ENCODE measurements at places on chromosomes 2 and 18. TPM values are rescaled to one million over a fixed set of nuclear protein-coding genes. Genes with fewer than 3 reads are reported as not detected.

GRCh38 chr2:43469094-43469493 lies 126.7 kb downstream of the THADA start:
- no peak for DNase-seq

DNA sequence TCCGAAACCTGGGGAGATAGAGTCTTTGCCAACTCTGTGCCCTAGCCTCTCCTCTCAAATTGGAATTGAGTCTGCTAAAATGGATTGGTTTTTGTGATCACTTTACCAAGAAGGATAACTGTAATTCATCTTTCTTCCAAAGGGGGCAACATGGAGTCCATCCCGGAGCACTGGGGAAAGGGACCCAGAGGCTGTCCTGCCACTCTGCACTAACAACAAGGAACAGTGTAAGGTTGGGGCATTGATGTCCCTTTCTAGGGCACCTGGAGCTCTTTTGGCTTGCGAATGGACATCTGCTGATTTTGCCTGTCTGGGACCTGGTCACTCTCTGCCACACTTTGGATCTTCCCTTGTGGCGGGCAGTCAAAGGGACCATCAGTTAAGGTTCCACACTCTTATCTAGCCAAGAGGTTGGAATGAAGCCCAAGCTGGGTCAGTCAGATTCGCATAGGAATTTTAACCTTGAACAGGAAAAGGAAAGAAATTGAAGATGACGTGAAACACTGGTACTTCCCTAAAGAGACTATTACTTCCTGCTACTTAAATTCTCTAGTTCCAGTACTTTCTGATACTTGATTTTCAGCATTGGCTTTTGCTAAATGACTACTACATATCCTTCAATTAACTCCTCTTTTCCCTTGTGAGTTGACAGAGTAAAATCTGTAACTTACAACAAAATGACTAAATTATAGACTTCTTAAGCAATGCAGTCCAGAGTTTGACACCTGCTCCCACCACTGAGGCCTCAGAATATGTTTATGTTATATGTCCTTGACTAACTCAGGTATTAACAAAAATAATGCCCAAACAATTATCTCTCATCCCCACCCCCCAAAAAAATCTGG lies 64.7 kb upstream of the KLF7 start:
- no peak for DNase-seq

The ZC3H6 gene
- 20.2 TPM for total RNA-seq

GRCh38 chr2:132583666-132584360 lies 86.2 kb downstream of the LYPD1 start:
- peak; percentile 85 for DNase-seq

GRCh38 chr2:228986961-228987360 lies 284.1 kb downstream of the PID1 start:
- no peak for DNase-seq

GRCh38 chr18:7256618-7257425 lies 25.9 kb downstream of the LRRC30 start:
- DNase-seq: no peak

The EML6 gene
- total RNA-seq: 4.6 TPM

The CCDC141 gene
- 3.6 TPM for total RNA-seq

The LAMA3 gene
- 7.5 TPM for total RNA-seq

The COLEC11 gene
- 5.9 TPM for total RNA-seq

DNA sequence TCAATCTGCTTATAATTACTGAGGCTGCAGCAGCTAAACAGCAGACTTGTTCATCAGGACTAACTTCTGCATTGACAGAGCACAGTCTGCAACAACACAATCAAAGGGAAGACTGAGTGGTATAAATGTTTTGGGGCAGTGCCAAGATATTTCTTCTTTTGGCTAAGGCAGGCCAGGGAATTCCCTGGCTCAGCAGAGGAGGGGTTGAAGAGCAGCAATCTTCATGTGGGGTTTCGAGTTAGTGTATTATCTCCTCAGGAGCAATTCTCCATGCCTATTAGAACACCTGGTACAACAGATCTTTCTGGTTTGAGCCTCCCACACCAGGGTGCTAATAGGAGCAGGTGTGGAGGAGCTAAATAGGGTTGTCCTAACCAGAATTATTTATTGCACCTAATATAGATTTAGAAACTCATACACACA lies 103.0 kb upstream of the STK17B start:
- no peak for DNase-seq

DNA sequence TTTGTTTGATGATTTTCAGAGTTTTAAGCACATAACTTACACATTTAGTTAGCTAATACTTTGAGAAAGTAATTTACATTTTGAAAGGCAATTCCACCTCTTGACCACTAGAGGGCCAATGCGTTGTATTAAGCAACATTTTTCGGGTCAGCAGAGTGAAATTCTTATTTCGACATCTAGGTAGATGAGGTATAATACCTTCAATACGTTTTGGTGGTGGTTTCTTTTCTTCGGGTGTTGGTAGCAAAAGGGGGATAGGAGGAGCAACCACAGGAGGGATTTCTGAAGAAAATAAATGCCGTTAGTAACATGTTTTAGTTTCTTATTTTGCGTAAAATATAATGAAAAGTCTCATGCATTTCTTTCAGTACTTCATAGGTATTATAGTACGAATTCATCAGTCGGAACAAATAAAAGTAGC lies 106.3 kb downstream of the TTN start:
- no peak for DNase-seq

The TMEM169 gene
- total RNA-seq: under 0.01 TPM

DNA sequence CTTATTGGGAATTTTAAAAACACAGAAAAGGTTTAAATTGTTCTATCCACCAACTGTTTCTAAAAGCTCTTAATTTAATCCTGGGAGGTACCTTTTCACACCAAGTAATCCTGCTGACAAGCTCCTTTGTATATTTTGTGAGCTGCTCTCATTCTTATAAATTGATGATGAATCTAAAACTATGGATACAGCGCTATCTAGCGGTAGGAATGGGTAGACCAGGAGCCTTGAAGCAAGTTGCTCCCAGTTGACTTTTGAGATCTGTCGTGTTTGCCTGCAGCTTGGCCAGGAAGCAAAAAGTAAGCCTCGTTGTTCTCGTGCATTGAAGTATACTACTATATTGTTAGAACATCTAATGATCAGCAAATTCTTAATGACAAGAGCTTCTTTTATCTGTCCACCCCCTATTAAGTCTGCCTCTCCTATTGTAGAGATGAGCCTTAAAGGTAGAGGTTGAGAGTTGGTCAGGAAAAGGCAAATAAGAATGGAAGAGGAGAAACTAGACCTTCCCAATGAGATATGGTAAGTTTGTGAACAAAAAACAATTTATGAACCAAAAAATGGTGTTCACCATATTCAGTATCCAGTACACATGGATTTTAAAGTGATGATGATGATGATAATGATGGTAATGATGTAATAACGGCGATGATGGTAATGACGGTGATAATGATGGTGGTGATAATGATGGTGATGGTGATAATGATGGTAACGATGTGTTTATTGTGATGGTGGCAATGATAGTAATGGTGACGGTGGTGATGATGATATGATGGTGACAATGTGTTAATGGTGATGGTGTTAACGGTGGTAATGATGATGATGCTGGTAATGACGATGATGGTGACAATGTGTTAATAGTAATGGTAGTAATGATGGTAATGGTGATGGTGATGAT lies 212.1 kb upstream of the NCKAP5 start:
- DNase-seq: no peak

- DNase-seq: no peak
Measured at GRCh38 chr2:6920743-6921064, 3.5 kb downstream of the RNF144A start.

The SIX2 gene
- 1.7 TPM for total RNA-seq

The RPRM gene
- 3.3 TPM for total RNA-seq

DNA sequence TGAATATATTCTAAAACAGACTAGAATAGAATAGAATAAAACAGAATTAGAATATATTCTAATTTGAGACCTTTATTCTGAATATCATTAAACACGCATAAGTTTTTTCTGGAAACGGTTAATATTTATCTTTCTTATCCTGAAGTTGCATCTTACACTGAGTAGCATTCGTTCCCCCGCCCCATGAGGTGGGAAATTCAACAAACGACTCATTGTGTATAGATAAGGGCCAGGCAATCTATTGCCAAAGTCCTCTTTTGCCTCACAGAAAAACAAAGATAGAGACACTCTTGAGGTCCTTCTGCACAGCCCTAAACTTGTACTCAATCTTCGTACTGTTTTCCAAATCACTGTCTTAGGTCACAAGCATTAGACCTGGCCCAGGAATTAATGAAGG lies 98.1 kb downstream of the COL6A3 start:
- no peak for DNase-seq

GRCh38 chr2:121295911-121296650 lies 11.1 kb upstream of the TFCP2L1 start:
- no peak for DNase-seq

GRCh38 chr2:7706791-7707190 lies 789.6 kb downstream of the RNF144A start:
- no peak for DNase-seq

- no peak for DNase-seq
Measured at GRCh38 chr2:225999692-226000091, 600.2 kb downstream of the NYAP2 start.

GRCh38 chr2:26461601-26462023 lies 16.3 kb downstream of the OTOF start:
- no peak for DNase-seq

- no peak for DNase-seq
Measured at GRCh38 chr2:156019341-156019740, 313.2 kb downstream of the NR4A2 start.

GRCh38 chr2:6896930-6897759 lies 19.6 kb downstream of the RSAD2 start:
- DNase-seq: no peak

The ABCB11 gene
- total RNA-seq: not detected

GRCh38 chr2:195037045-195037444 lies 620.0 kb upstream of the SLC39A10 start:
- no peak for DNase-seq

The DPP4 gene
- total RNA-seq: 4.1 TPM

DNA sequence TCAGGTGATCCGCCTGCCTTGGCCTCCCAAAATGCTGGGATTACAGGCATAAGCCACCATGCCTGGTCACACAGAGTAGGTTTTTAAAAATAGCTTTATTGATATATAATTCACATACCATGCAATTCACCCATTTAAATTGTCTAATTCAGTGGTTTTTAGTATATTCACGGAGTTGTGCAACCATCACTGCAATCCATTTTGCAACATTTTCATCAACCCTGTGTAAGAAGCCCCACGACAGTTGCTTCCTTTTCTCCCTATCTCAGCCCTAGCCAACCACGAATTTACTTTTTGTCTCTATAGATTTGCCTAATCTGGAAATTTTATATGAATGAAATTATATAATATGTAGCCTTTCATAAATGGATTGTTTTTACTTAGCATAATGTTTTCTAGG lies 266.4 kb downstream of the NAPG start:
- DNase-seq: no peak

DNA sequence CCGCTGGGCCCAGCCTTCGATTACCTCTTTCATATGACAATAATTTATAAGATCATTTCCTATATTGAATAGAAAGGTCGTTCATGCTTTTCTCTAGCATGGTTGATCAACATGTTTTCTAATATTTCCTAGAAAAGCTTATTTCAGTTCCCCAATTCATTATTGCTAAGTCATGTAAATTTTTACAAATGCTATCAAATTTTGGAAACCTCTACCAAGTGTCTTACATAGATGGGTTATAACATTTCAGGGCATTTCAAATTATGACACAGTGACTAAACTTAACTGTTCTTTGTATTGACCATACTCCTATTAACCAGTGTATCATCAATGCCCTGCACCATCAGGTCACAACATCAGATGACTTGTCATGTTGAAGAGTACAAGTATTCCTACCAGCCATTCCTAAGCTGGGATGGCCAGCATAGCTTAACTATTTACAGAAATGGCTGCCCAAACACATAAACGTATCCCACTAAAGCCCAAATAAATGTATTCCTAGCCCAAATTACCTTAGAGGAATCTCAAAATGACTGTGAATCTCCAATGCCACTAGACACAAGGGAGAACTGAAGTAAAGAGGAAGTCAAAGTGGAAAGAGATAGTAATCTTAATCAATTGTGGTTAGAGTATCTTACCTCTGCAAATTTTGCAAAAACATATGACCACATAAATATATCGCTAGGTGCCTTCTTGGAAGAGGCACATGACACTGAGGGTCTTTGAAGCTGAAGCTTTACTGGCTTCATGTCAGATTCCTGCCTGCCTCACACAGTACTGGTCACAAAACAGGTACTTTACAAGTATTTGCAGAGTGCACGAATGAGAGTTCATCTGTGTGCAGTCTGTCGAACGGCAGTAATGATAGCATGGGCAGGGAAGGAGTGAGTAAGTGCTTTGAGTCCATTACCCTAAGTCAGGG lies 87.3 kb upstream of the TLK1 start:
- DNase-seq: no peak

GRCh38 chr2:240578110-240578450 lies 8.5 kb upstream of the CAPN10 start:
- DNase-seq: no peak

GRCh38 chr2:54577035-54577434 lies 120.9 kb downstream of the SPTBN1 start:
- no peak for DNase-seq

DNA sequence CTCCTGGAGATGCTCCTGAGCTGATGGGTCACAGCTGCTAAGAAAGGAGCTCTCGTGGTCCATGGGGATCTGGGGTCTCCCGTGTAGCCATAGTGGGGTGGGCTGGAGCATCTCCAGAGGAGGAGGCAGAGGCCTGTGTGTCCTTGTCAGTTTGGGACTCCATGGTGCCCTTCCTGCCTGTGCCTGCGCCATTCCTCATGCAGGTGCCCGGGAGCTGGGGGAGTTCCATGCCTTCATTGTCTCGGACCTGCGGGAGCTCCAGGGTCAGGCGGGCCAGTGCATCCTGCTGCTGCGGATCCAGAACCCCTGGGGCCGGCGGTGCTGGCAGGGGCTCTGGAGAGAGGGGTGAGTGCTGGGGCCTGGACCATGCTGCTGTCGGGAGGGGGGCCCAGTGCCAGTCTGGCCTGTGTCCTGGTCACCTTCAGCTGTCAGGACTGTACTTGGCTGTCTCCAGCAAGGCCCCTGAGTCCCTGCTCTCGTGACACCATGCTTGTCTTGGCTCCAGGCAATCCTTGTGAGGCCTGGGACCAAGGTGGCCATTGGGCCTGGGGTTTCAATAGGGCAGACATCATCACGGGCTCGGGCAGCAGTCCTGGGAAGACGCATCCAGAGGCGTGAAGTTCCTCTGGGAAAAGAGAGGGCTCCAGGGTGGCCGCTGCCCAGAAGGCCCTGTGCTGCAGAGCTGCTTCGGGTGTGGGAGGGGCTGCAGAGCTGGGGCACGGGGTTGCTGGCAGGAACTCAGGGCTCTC lies 7.3 kb downstream of the CAPN10 start:
- no peak for DNase-seq

The EIPR1 gene
- total RNA-seq: 15.6 TPM

GRCh38 chr2:10402062-10402585 lies 46.0 kb downstream of the ODC1 start:
- DNase-seq: no peak
